ENCODE measurements at places on chromosomes 5 and 9.

GRCh38 chr5:133790898-133791297 lies 177.5 kb downstream of the C5orf15 start:
- no peak for DNase-seq

GRCh38 chr5:126015235-126016181 lies 407.7 kb upstream of the GRAMD2B start:
- no peak for DNase-seq

GRCh38 chr9:132783006-132783405 lies 95.1 kb downstream of the AK8 start:
- no peak for DNase-seq

DNA sequence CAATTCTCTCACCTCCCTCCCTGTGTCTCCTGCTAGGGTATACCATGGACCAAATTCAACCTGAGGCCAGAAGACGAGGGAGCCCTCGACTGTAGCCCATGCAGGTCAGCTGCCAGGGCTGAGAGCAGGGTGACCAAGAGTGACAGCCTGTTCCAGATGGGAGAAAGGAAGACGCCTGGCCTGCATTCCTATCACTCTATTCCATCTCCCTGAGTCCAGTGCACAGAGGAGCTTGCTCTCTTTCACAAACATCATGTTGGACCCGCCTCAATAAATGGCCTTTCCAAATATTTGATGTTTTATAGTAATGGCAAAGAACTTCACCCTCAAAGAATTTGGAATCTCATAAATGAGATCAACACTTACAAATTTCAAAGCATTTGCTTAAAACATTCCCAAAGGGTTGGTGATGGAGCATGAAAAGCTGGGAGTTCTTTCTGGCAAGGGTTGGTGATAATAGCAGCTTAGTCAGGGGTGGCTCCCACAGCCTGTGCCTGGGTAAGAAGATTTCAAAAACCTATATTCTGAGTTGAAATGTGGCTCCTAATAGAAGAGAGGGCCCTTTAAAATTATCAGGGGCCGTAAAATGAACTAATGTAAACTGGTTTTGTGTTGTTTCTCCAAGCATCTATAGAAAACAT lies 393.1 kb downstream of the EFNA5 start:
- DNase-seq, result no peak

- DNase-seq, result peak; percentile 85
These were observed 1.3 kb downstream of the PHYHD1 start for GRCh38 chr9:128921881-128922763.

DNA sequence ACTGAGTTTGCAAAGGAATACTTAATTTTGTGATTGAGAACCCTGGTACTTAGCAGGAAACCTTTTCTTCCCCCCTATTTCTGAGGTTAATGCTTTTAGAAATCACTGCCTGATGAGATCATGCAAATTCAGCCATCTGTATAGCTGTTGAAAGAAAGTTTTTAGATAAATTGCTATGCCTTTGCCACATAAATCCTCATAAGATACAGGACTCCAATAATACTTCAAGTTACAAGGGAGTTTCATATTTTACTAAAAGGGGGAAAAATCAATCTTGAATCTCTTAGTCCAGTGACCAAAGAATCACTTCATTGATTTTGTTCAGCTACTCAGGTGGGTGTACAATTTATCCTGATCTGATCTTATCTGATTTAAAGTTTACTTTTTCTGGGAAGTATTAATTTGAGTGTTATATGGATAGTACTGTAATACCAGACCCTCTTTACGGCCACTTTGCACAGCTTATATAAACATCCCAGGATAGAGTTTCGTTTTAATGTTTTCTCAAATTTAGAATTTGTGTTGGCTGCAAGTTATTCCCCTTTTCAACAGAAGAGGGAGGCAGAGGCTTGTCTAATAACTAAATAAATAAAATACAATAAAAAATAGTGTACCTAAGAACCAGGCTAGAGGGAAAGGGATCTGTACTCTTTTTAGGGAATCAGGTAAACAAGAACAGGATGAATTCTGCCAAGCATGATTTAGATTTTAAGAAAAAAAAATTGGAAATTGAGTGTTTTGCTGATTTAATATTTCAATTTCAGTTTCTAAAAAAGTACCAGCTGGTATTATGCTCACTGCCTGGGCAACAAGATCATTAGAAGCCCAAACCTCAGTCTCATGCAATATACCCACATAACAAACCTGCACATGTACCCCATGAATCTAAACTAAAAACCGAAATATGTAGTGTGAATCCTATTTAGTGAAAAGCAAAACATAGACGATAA lies 69.1 kb downstream of the PSAT1 start:
- DNase-seq, result no peak

- no peak for DNase-seq
These were observed 22.5 kb upstream of the MAST4 start for GRCh38 chr5:66573733-66574132.

DNA sequence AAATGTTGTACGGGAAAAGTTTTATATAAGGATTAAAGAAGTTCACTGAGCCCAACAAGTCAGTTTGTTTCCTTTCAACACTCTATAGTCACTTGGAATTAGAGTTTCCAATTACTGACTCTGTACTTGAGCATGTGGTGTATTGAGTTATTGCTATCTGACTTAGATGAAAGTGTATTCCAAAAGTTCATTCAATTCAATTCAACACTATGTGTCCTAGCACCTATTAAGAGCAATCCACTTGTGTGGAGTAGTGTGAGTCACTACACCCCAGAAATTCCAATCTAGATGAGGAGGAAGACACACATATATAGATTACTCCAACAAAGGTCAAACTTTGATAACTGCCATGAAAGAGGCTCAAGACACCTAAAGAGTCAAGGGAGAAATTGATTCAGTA lies 98.2 kb upstream of the SLCO6A1 start:
- no peak for DNase-seq

GRCh38 chr5:56050551-56051255 lies 55.9 kb upstream of the IL6ST start:
- no peak for DNase-seq

DNA sequence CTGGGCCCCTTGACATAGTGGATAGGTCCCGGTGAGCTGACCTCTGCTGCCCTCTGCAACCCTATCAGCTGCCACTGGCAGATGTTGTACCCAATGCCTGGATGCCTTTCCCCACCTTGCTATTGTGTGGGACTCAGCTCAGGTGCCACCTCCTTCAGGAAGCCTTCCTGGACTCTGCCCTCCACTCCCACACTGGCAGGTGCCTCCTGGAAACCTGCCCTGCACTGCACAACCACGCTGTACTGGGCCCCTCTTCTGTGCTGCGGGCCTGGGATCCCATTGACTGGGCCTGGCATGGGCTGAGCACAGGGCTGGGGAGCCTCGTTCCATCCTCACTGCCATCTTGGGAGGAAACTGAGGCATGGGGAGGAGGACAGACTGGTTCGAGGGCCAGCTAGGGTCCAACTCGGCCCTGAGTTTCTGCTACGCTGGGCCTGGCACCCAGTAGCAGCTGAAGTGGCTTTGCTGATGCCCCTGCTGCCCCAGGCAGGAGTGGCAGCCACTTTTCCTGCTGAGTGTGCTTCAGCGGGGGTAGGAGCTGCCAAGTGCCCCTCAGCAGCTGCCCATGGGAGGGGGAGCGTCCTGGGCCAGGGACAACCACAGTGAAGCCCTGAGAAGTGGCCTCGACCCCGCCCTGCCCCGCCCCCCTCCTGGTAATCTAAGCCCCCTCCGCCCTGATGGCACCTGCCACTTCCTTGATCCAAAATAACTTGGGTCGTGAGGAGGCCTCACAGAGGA lies 1.3 kb downstream of the AK1 start:
- no peak for DNase-seq

DNA sequence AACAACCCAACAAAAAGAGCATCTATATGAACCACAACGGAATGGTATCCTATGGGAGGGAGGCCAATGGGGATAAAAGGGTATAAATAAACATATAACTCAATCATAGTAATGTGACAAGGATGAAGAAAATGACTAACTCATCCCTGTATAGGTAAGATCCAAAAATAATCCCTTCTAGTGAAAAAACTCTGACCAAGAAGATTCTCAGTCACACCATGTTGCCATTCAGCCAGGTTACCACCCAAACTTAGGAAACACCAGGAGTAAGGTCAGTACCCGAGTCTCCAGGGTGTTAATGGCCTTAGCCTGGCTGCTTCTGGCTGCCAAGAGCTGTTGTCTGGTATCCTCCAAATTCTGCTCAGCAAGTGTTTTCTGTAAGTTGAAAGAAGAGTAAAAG lies 32.8 kb downstream of the GOLGA1 start:
- no peak for DNase-seq

DNA sequence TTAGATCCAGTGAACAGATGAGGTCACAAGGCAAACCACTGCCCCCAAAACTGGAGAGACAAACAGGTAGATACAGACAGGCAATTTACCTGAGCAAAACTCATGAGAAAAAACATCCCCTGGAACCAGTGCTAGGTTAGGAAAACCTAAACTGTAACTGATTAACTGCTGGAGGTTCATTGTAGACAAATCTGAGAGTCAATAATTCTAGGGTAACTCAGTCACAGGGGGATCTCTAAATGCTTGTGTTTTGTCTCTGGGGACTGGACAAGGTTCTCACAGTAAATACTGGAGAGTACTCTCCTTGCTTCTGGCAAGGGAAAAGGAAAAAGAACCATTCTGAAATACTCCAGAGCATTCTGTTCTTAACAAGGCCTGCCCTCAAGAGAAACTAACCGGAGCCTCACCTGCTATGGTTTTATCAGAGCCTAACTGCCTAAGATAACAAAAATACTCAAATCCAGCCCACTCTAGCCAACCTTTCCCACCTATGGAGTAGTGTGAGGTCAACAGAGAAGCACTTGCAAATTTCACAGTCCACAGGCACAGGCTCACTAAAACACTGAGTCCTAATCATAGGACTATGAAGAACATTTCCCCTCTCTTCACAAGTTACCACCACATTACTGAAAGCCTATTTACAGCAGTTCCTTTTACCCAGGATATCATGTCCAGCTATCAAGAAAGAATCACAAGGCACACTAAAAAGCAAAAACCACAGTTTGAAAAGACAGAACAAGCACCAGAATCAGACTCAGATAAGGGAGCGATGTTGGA lies 139.9 kb upstream of the ACOT12 start:
- DNase-seq, result no peak

DNA sequence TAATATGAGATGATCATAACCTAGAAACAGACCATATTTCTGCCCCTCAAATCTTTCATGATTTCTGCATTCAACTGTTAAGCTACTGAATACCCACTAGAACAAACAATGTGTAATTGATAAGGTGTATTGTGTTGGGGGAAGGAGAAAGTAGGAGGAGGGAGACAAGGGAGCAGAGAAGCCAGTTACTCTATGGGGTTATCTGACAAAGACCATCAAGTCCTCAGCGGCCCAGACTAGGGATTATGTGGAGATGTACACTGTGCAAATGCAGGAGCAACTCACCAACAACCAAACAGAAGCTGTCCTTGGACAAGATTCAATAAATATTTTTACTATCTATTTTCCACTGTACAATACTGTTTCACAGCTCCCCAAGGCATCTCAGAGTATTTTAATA lies 2.7 kb downstream of the NRG2 start:
- no peak for DNase-seq

DNA sequence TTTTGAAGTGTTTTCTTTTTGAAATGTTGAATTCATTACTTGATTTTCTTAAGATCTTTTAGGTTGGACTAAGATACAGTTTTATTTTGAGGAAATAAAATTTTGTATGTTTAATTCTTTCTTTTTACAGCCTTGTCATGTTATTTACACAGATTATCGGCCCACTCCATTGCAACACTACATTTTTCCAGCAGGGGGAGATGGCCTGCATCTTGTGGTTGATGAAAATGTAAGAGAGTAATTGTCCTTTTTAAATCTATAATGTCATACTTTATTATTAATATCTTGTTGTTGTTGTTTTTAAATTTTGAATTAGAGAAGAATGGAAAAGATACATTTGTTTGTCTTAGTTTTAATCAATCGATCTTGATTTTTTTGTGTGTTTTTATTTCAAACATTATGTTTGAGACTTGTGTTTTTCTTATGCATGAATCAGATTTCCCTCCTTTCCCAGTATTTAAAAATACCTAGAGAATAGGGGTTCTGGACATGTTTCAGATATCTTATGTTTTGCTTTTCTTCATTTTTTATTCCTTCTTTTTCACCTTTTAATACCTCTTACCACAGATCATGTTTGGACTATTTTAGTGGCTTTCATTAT lies 36.7 kb downstream of the MTREX start:
- no peak for DNase-seq

DNA sequence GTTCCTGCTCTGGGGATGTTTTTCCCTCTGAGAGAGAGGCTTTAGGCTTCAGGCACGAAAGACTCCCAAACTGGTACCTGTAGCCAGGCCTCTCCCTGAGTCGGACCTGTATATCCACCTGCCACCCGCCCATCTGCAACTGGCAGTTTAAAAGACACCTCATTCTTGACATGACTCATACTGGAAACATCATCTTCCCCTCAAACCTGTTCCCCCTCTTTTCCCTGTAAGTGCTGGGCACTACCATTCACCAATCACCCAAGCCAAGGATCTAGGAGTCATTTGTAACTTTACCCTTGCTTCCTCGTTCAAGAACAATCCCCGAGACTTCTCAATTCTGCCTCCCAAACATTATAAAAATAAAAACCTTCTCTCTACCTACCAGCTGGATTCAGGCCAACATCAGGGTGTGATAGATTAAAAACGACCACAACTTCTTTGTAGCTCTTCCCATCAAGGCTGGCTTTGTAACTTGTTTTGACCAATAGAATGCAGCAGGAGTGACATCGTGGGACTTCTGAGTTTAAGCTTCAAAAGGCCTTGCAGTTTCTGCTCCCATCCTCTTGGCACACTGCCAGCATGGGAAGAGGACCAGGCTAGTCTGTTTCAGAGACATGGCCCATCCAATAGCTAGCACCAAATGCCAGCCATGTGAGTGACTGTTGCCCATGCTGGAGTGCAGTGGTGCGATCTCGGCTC lies 1.8 kb upstream of the WDR31 start:
- no peak for DNase-seq

GRCh38 chr5:157473383-157474320 lies 13.6 kb downstream of the NIPAL4 start:
- no peak for DNase-seq

DNA sequence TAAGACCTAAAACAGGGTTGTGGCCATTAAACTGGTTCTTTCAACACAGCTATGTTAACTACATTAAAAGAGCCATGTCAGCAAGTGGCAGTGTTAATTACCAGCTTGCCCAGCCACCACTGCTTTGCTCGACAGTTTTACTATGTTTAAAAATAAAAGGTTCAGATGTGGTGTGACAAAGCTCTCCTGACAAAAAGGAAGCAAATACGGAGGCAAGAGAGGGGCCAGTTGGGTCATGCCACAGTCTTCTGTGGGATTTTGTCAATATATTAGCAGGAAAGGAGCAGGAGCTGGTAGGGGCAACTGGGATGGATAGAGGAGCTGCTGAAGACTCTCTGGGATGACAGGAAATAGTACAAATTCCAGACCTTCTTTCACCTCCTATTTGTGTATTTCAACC lies 113.5 kb upstream of the PCA3 start:
- DNase-seq, result no peak

DNA sequence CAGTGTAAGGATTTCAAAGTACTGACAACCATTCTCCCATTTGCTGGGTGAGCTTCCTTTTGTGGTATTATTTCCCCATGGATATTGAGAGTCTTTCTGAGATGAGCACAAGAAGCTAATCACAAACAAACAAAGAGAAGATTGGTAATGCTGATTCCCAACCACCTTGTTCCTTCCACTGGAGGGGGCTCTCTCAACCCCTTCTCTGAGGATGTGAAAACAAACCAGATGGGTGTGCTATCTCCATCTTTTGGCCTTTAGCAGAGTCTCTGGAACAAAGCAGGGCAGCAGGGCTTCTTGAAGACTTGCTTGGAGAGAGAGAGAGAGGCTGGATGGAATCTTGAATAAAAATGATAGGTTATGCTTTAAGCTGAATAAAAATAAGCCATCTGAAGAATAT lies 576.7 kb upstream of the ZNF462 start:
- DNase-seq, result peak; percentile 10

- no peak for DNase-seq
These were observed 9.4 kb downstream of the FLT4 start for GRCh38 chr5:180639741-180640610.
